Retinal pigment epithelial cell (primary cell): ENCODE measurements at places on chromosomes 13 and 19.

GRCh38 chr13:29434217-29434945 lies 161.1 kb downstream of the SLC7A1 start:
- no peak for DNase-seq

DNA sequence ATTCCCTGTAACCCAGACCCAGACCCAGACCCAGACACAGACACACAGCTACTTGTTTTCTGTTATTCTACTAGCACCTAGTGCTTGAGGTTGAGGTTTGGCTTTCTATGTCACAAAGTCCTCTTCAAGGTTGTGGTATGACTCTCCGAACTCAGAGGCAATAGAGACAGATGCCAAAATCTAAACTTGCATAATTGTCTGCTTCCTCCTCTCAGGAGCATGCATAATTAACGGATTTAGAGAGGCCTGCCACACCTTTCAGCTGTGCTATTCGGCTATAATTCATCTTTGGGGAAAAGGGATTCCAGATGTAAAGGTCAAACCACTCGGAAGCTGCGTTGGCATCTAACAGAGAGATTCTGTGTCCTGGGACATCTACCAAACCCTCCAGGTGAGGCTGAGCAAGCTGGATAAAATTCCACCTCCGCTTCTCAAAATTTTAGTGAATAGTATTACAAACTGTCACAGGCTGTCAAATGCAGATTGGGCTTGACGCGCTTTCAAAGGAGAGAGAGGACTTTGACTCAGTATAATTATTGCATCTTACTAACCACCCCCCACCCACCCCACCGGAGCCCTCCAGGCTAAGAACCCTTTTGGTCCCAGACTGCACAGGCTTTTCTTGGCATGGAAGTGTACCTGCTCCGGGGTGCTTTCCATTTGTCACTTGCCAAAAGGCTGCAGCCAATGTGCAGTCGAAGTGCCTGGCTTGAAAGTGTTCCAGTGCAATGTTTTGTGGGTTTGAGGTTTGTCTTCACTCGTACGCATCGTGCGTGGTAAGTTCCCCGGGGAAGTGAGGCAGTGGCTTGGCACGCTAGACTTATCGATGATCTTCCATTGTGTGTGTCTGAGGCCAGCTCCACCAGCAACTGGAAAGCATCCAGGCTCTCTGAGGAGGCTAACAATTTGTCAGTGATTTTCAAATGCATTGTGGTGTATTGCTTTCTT lies 194.1 kb downstream of the TDRD3 start:
- no peak for DNase-seq

- DNase-seq = peak; percentile 37
Measured at GRCh38 chr19:1411255-1412191, 4.1 kb downstream of the DAZAP1 start.

DNA sequence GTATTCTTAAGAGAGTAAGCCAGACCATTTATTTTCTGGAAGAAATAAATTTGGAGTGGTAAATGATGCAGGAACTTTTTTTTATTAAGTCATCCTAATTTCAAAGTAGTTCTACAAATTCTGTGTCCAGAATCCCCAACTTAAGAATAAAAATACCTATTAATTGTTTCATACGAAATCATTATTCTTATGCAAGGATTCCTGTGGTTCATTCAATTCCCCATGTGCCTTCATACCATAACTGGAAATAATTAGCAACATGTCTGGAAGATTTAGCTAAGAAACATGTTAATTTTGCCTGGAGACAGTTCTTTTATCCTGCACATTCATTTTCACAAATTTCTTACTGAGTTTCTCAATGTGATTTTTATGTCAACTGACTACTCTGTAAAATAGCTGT lies 408.6 kb downstream of the PCDH9 start:
- no peak for DNase-seq

DNA sequence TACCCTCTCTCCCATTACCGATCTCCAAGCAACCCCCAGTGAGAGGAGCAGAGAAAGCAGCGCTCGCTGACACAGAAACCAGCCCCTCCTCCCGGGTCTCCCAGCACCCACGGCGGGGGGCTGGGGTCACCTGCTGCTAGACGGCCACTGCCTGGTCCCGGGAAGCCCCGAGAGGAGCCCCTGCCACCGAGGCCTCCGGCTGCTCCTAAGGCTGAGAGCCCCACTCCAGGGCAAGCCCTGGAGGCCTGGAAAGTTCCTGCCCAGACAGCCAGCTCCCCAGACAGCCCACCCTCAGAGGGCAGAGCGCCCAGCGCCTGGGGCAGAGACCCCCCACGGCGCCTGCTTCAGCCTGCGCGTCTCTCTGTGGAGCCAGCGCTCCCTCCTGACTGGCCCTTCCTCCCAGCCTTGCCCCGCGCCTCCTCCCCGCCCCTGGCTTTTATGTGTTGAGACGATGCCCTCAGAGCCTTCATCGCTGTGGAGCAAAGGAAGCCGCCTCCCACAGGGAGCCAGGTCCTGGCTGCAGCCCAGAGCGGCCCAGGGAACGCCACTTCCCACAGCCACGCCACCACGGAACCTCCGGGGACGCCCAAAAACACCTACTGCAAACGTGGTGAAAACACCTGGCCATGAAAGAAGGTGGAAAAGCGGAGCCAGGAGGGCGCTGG lies 51.1 kb downstream of the MLLT1 start:
- no peak for DNase-seq

DNA sequence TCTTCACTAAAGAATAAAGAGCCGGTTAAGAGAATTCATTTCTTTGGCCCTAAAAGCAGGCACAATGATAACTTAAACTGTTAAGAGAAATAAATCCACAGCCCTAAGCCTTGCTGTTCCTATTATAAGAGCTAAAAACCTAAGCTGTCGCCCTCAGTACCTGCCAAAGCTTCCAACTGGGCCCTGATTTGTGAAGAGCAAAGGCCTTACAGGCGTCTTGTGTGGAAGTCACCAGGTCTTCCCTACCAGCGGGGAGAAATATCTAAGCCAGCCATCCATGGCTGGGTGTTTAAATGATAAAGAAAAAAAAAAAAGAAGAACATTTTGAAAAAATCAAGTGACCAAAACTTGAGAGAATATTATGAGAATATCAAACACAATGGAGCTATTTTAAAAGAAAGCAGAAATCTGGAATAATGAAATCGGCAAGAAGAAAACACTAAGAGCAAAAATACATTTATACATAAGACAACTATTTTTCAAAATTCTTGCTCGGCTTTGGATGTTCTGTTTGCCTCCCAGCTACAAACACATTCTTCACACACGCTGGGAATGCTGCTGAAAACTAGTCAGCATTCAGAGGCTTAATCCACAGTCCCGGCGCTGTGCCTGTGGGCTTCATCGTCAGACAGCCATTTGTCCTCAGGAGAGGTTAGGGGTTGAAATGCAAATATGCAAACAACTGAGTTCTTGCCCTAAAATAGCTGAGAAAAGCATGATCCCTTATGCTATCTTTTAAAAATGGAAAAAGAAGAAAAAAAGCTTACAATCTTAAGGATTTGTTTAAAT lies 89.8 kb upstream of the LSM14A start:
- DNase-seq = no peak

- DNase-seq = no peak
Measured at GRCh38 chr19:46736531-46737297, 9.1 kb upstream of the FKRP start.

GRCh38 chr19:6374711-6375410 lies 872 bp downstream of the PSPN start:
- DNase-seq = no peak

DNA sequence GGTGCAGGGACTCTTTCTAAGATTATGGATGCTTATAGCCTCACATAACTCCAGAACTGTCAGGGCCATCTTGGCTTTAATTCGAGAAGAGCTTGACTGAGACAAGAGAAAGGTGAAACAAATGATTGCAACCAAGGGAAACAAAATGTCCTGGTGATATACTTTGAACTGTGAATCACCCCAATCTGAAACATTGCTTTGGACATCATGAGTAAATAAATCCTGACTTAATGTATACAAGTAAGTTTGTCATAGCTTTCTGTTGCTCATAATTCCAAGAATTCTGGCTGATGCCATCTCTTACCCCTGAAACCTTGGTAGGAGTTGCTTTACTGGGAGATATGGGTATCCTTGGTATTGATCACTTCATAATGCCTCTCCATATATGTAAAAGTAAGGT lies 5.8 kb upstream of the VWA8 start:
- no peak for DNase-seq

GRCh38 chr19:10112895-10113591 lies 1.6 kb downstream of the P2RY11 start:
- no peak for DNase-seq

- DNase-seq = no peak
Measured at GRCh38 chr13:96762876-96763275, 231.4 kb downstream of the OXGR1 start.

DNA sequence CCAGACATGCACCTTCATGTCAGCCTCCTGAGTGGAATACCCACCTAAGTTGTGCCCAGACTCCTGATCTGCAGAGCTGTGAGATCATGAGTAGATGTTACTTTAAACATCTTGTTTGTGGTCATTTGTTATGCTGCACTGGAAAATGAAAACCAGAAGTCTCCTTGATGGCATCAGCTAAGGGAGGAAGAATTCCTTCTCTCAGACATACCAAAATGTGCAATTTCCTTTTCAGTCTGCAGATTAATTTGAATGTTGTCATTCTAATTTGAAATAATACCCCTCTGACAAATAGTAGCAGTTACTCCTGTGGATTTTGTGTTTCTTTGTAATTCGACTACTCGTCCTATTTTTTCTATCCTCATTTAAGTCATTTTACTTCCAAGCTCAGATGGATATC lies 59.3 kb downstream of the ITGBL1 start:
- DNase-seq = no peak

DNA sequence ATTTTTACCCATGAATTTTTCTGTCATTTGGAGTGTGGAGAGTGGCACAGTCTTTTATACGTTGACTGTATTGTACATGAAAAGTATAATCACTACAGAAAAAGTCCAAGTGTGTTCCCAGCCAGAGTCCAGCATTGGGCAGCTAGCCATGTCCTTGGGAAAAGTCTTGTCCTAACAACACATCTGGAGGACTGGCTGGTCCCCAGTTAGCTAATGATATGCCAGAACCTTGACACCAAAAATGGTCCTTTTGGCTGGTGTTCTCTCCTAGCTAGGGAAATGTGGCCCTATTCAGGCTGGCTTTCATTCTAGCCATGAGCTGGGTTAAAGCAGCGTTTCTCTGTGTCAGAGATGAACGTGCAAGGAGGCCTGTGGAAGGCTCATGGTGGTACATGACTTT lies 98.9 kb downstream of the ESD start:
- no peak for DNase-seq

DNA sequence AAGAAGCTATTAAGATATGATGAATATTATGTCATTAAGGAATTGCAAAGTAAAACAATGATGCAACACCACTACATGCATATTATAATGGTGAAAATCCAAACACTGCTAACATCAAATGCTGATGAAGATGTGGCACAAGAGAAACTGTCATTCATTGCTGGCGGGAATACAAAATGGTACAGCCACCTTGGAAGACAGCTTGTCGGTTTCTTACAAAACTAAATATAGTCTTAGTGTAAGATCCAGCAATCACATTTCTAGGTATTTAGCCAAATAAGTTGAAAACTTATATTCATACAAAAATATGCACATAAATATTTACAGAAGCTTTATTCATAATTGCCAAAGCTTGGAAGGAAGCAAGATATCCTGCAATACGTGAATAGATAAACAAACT lies 114.9 kb upstream of the EDNRB start:
- DNase-seq = no peak

DNA sequence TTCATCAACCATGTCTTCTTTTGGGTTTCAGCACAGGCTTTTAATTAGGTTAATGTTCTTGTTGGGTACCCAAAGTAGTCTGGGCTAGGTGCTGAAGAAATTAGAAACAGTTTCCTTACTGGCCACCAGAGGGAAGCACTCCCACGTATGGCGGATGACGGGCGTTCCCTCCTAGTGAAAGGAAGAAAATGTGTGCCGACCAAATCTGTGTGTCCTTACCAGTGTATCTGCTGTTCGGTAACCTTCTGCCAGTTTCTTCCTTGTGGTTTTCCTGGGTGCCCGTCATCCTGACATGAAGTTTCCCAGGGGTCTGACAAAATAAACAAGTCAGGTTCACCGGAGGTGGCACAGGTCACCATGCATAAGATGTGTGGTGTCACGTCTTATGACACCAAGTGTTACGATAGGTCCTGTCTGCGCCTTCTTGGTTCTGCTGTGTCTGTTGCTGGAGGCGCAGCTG lies 6.0 kb upstream of the WDR88 start:
- DNase-seq = peak; percentile 12

GRCh38 chr19:2271234-2272103 lies 10.5 kb downstream of the PEAK3 start:
- DNase-seq = no peak

GRCh38 chr13:49996951-49997895 lies at the start of gene TRIM13:
Gene TRIM13 (plus strand): TSS chr13:49997042. CDS start chr13:50011941, 14,899 bp downstream.
- peak; percentile 74 for DNase-seq

DNA sequence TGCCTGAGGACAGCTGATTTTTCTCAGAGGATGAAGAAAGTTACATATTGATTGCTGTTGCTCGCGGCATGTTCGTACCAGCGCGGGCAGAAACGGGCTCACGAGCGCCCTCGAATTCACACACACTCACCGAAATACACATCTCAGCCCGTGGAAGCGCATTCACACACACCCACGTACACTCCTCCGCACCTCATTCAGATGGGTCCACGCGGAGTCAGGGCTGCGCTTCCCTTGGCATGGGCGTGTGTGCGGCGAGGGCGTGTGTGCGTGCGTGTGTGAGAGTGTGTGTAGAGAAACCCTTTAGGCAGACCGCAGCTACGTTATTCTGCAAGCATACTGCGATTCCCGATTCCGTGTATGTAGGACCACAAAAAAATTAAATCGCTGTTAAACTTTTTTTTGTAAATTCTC lies 2.1 kb upstream of the PCDH17 start:
- no peak for DNase-seq

DNA sequence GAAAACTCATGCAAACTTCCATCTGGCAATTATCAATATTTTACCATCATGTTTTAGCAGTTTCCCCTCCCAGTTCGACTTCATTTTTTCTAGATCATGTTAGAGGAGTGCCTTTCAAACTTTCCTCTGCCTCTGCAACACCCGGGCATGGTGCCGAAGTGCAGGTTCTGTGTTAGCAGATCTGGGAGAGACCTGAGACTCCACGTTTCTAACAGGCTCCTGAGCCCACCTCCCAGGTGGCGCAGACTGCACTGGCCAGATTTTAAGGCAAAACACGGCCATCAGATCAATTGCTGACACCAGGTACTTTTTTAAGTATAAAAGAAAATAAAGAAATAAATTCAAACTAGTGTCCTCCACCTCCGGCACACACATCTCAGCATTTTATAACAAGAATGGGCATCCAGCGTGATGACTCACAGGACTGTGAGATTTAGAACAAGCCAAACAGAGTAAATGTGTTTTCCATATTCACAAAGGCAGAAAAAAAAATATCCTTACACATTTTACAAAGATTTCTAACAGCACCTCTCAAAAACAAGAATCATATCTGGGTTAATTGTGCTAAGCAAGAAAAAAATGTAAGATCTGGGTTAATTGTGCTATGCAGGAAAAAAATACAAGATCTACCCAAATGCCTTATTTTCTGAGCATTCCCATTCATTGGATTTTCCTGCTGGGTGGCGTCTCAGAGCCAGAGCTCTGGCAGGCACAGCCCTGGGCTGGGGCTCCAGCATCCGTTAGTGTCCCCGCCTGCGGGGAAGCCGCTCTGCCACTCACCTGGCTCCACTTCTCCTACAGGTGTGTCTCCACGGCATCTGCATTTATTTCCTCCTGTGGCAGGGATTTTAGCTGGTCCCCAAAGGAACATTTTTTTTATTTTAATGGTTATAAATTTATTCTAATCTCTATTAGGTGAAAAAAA lies 127.9 kb upstream of the SOX1 start:
- no peak for DNase-seq
